ENCODE measurements at places on chromosomes 11 and 22.

- DNase-seq, result no peak
Measured at GRCh38 chr11:90856790-90857189, 633.9 kb upstream of the CHORDC1 start.

GRCh38 chr11:11218629-11218986 lies 134.4 kb downstream of the CSNK2A3 start:
- no peak for DNase-seq

DNA sequence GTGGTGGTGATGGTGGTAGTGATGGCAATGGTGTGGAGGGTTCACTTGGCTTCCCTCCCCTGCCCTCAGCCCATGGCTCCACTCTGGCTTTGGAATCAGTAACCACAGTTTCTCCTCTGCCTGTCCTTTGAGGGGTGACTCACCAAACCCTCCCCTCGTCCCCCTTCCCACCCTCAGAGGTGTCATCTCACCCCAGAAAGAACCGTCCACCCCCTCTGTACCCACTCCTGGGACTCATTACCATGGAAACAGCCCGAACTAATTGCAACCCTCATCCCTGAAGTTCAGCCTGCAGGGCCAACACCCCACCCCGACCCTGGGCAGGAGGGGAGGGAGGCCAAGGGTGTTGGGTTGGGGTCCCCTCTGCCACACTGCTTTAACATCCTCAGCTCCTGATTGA lies 26.6 kb downstream of the PHLDB1 start:
- no peak for DNase-seq

- peak; percentile 10 for DNase-seq
Measured at GRCh38 chr22:28075358-28075981, 156.4 kb upstream of the PITPNB start.

- no peak for DNase-seq
Measured at GRCh38 chr11:132395434-132395833, 1025.0 kb downstream of the NTM start.

- DNase-seq, result no peak
Measured at GRCh38 chr11:64778223-64778472, 194 bp downstream of the SF1 start.

GRCh38 chr22:48488149-48488551 lies 1339.5 kb downstream of the BRD1 start:
- DNase-seq, result no peak

DNA sequence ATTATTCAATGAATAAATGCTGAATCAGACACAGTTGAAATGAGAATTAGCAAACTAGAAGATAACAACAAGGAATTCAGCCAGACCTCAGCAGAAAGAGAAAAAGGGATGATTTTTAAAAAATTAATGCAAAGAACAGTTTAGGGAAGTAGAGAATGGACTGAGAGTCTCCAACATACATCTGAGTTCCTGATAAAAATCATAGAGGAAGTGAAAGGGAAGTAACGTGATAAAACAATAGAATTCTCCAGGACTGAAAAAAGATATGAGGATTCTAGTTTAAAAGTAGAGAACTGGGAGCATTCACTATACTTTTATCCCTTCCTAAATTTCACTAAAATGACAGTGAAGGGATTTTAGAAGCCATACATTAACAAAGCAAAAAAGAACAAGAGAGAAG lies 592.0 kb downstream of the SOX6 start:
- no peak for DNase-seq

- no peak for DNase-seq
Measured at GRCh38 chr22:24807284-24807950, 1.4 kb downstream of the SGSM1 start.

- no peak for DNase-seq
Measured at GRCh38 chr11:64917663-64917995, 620 bp upstream of the ATG2A start.

GRCh38 chr22:49642331-49642730 lies 185.3 kb downstream of the BRD1 start:
- DNase-seq, result no peak

- DNase-seq, result no peak
Measured at GRCh38 chr11:78798663-78799062, 224.0 kb upstream of the NARS2 start.

- no peak for DNase-seq
Measured at GRCh38 chr11:6237761-6238302, 1.1 kb upstream of the CNGA4 start.

GRCh38 chr22:44711241-44711560 lies 9.2 kb downstream of the PRR5 start:
- no peak for DNase-seq

DNA sequence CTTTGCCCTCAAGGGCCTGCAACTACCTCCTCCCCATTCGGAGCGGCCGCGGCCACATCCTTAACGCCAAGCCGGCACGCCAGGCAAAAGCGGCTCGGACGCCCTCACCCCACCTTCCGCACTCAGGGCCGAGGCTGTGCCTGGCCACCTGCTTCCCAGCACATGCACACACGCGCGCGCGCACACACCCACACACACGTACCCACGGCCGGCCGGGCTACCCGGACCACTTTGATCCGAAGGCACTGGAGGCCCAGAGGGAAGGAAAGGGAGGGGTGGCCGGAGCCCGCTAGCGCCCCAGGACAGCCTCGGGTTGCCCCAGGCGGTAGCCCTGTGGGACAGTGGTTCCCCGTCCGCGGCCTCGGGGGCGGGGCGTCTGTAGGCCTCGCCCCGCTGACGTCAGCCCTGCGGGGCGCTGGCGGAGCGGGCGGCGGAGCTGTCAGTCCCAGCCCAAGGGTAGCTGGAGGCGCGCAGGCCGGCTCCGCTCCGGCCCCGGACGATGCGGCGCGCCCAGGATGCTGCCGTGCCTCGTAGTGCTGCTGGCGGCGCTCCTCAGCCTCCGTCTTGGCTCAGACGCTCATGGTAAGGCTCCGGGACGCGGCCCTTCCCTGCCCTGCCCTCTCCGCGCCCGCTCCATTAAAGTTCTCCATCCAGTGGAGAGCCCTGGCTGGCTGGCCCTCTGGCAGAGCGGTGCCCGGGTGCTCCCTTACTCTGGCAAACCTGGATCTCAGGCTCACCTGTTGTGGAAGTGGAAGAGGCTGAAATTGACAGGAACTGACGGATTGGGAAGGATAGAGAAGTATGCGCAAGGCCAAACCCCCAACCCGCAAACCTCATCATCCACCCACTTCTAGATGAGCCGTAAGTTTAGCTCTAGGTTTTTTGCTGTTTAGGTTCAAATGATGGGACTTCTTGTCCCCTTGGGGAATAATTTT lies at the start of gene IL10RA:
TSS of gene IL10RA (plus strand) at position 442 of the 935 bp plus-strand sequence. CDS start at position 516, 74 bp downstream.
- no peak for DNase-seq
